ENCODE measurements at places on chromosomes 7 and 10. TPM values are rescaled to one million over a fixed set of nuclear protein-coding genes. Genes with fewer than 3 reads are reported as not detected.

The GNG11 gene
- 23.1 TPM for total RNA-seq

The SPDYE5 gene
- not detected for total RNA-seq

The CYP2C19 gene
- total RNA-seq: 0.28 TPM

The CUBN gene
- 14.8 TPM for total RNA-seq

The GNGT1 gene
- total RNA-seq: 0.35 TPM

The SPDYE11 gene
- total RNA-seq: not detected

The CALCR gene
- 5.3 TPM for total RNA-seq

The NEUROG3 gene
- total RNA-seq: not detected

The SH2D4B gene
- 0.09 TPM for total RNA-seq

The ICA1 gene
- 41.8 TPM for total RNA-seq

The FAM171A1 gene
- 53.0 TPM for total RNA-seq

The ORC5 gene
- total RNA-seq: 18.4 TPM

The MGAM2 gene
- total RNA-seq: 0.13 TPM

The KIAA1549 gene
- 10.1 TPM for total RNA-seq

The AGAP6 gene
- total RNA-seq: 14.4 TPM

The SPDYE2 gene
- total RNA-seq: 0.50 TPM

The FAM241B gene
- total RNA-seq: 7.6 TPM

The PNLIP gene
- not detected for total RNA-seq

The KCNIP2 gene
- total RNA-seq: 3.4 TPM

The LIPK gene
- not detected for total RNA-seq

The BAIAP2L1 gene
- 18.8 TPM for total RNA-seq

The MYH16 gene
- total RNA-seq: not detected

The NKX2-3 gene
- total RNA-seq: not detected

The LANCL2 gene
- total RNA-seq: 18.3 TPM

The COX15 gene
- total RNA-seq: 40.4 TPM

The SSC4D gene
- 2.1 TPM for total RNA-seq

The HTR5A gene
- not detected for total RNA-seq

The HYAL4 gene
- total RNA-seq: not detected

The KNDC1 gene
- 8.7 TPM for total RNA-seq

The PNLIPRP3 gene
- total RNA-seq: not detected

The NRCAM gene
- total RNA-seq: 20.6 TPM

The C7orf57 gene
- 0.63 TPM for total RNA-seq
